Keratinocyte (primary cell): ENCODE measurements at places on chromosomes 2 and 18.

DNA sequence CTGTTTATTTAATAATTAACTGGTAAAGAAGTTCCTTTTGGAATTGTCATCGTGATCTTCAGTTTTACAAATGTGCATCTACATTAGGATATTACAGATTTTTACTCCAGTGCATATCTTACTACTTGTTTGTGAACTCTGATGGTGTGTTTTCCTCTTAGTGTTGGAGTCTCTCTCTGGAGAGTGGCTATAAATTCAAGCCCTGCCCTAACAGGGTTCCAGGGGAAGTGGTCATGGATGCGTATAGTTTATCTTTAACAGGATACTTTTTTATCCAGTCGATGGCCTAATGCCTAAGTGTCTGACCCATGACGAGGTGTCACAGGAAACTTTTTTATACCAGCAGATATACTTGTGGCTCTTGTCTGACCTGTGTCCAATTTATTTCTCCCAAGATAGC, 75.4 kb downstream of the CHN1 start:
- no peak for DNase-seq

GRCh38 chr2:213022987-213023386, 128.4 kb downstream of the IKZF2 start:
- DNase-seq: no peak

- no peak for DNase-seq
Observed at GRCh38 chr2:183868153-183868552, 730.2 kb upstream of the ZNF804A start.

- no peak for DNase-seq
Observed at GRCh38 chr2:38092196-38092902, 16.4 kb upstream of the CYP1B1 start.

DNA sequence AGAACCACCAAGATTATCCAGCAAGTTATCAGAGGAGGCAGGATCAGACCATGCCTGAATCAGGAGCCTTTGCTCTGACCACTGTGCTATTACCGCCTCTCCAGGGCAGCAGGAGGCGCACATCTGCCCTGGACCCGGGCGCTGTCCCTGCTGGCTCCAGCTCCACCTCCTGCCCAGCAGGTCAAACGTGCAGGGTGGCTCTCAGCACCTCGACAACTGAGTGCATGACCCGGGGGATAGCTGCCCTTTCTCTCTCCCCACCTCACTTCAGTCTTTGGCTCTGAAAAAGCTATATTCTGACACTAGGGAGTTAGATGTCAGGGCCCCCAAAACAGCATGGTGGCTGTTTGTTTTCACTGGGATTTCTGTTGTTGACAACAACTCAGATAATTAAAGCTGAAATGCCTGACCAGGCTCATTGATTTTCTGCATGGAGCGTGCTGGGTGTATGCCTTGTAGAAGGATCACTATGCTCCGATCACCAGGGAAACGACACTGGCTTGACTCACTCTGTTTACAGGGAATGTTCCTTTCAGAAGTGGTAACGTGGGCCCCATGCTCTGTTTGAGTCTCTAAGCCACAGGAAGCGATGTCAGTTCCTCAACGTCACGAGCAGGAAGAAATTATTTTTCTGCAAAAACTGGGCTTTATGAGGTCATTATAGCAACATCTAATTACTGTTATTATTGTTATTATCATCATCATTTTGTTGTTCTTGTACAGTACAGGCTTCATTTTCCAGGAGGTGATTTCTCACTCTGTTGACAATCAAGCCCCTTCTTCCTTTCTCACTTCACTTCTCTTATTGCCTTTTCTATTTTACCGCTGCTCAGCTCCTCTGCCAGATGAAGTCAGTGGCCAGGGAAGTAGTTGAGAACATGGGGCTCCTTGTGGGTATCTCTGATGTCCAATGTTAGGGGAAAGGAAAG, 125.6 kb downstream of the PLB1 start:
- no peak for DNase-seq

DNA sequence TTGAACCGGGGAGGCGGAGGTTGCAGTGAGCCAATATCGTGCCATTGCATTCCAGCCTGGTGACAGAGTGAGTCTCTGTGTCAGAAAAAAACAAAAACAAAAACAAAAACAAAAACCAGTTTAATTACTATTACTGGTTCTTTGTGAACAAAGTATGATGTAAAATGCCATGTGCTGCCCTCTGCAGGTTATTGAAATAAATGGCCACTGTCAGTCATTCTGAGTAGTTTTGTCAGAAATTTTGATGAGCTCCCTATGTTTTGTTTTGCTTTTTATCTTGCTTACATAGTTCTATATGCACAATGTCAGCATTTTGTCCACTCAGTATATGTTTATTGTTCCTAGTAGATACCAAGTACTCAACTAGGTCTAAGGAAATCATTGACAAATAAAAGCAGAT, 423.6 kb upstream of the CHST9 start:
- DNase-seq: no peak

DNA sequence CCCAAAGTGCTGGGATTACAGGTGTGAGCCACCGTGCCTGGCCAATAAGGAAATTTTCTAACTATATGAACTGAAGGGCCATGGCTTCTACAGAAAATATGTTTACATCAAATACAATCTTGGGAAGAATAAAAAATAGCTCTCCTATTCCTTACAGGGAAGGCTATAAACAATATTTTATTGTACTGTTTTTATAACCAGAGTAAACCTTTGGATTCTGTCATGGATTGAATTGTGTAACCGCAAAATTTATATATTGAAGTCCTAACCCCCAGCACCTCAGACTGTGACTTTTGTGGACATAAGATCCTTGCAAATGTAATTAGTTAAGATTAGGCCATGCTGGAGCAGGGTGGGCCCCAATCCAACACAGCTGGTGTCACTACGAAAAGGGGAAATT, 8.3 kb downstream of the HSBP1L1 start:
- DNase-seq: no peak

- no peak for DNase-seq
Observed at GRCh38 chr2:85445316-85446295, 27.1 kb downstream of the SH2D6 start.

- no peak for DNase-seq
Observed at GRCh38 chr2:88933091-88933490, 241.6 kb downstream of the RPIA start.

- DNase-seq: no peak
Observed at GRCh38 chr2:101864426-101864825, 127.3 kb upstream of the IL1R2 start.

DNA sequence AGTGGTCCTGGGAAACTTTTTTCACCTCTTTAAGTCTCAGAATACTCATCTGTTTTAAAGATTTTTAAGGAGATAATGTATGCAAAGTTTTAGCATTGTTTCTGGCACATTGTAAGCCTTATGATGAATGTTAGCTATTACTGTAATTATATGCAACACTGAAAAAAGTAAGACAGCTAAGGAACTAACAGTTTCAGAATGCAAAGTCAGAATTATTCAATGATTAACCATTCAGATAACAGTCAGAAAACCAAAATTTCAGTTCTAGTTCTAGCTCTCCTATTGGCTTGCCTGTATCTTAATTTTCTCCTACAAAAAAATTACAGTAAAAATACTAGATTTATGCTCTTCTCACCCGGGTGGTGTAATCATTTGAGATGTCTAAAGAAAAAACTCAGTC, 101.1 kb downstream of the SLC4A10 start:
- DNase-seq: no peak

DNA sequence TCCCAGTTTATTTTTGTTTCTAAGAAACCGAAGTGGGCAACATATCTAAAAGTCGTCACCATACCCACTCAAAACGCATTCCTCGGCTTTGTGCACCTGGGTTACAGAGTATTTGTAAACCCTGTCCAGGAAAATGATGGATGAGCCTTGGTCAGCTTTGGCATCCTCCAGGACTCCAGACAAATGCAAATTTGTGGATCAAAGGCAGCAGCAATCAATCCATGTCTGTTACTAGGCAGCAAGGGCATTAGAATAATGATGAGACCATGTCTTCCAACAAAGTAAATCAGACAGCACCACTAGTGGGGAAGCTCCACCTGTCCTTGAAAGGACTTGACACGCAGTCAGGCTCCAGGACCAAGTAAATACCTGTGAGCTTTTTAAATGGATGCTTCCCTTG, 672.6 kb upstream of the GYPC start:
- DNase-seq: no peak

GRCh38 chr2:12819721-12820120, 103.0 kb downstream of the TRIB2 start:
- no peak for DNase-seq

DNA sequence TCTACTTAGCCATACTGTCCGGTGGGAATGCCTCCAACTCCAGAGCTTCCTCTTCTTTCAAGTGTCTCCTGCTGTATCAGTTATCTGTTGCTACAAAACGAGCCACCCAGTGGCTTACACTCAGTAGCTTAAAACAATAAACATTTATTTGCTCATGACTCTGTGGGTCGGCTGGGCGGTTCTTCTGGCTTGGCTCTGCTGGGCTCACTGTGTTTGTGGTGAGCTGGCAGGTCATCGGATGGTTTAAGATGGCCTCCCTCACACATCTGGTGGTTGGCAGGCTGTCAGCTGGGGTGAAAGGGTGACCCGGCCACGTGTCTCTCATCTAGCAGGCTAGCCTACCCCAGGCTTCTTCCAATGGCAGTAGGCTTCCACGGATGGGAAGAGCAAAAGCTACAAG, 122.4 kb upstream of the SLC1A4 start:
- DNase-seq: no peak

GRCh38 chr2:216389570-216389969, 17.3 kb upstream of the MARCHF4 start:
- no peak for DNase-seq

DNA sequence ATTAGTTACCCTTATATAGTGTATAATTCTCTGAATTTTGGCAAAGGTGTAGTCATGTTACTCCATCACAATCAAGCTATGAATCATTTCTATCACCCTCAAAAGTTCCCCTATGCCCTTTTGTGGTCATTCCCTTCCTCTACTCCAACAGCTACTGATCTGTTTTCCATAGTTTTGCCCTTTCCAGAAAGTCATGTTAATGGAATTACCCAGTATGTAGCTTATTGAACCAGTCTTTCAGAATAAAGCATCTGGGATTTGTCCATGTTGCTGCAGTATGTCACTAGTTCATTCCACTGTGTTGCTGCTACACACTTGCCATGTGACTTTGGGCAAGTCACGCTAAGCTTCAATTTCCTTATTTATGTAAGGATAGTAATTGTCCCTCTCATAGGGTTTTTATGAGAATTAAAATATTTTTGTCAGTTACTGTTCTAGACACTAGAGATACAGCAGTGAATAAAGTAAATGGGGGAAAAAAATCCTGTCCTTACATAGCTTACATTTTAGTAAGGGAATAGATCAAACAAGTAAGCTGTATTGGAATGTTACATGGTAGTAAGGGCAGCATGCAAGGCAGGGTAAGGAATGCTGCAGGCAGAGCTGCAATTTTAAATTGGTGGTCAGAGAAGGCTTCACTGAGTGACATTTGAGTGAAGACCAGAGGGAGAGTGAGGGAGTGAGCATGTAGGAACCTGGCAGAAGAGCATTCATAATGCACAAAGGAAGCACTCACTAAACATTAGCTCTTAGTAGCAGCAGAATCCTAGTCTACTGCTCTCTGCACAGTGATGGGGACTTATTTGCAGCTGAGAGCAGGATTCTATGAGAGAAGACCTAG, 80.3 kb upstream of the TSPYL6 start:
- DNase-seq: no peak

DNA sequence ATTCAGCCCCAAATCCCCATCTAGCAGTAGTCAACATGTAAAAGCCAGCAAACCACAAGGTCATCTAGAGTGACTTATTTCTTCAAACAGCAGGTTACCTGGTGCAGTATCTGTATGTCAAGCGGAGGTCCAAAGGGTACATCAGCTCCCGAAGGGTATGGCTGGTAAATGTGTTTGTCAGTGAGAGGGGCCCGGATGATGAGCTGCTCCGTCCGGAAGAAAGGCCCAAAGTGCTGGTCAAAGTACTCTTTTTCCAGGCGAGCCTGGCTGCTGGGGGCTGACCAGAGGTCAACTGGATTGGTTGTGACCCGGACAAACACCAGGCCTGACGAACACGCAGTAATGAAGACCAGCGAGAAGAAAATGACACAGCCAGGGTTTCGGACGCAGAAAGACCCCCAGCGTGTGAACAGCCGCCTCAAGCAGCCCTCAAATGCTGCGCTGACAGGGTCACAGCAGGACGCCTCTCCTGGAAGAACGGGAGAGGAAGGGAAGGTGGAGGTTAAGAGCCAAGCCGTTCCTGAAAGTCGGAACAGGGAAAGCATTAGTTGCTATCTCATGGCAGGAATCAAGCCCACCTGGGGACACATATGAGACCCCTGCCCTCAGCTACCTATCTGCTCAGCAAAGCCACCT, 30.0 kb downstream of the NPC1 start:
- DNase-seq: no peak

DNA sequence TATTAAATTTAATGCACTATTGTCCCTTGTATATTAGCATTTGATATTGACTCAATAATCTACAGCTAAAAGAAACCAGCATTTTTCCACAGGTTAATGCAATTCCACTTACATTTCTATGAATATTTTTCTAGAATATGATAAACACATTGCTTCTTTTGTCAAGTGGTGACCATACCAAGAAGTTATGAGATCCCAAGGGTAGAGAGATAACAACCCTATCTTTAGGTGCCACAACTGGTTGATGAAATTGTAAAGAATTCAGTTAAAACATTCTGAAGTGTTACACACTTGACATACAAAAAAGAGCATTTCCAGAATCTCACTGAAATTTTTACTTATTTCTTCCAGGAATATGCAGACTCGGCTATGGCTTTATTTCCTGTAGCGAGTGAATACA, 56.0 kb downstream of the ABCG8 start:
- DNase-seq: no peak

- DNase-seq: no peak
Observed at GRCh38 chr2:152792974-152793373, 74.6 kb downstream of the ARL6IP6 start.

GRCh38 chr2:26504002-26504401, 26.1 kb upstream of the OTOF start:
- no peak for DNase-seq

DNA sequence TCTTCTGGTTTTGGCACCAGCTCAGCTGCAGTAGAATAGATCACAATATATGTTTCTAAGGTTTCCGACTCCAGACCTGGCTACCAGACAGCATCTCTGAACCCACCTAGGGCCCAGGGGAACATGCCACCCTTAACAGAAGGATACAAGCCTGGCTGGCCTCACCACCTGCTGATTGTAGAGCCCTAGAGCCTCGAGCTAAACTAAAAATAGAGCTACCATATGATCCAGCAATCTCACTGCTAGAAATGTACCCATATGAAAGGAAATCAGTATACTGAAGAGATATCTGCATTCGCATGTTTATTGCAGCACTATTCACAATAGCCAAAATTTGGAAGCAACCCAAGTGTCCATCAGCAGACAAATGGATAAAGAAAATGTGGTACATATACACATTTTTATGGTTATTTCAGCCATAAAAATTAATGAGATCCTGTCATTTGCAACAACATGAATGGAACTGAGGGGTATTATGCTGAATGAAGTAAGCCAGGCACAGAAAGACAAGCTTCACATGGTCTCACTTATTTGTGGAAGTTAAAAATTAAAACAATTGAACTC, 242.4 kb upstream of the SLC39A10 start:
- no peak for DNase-seq

- no peak for DNase-seq
Observed at GRCh38 chr18:57446322-57446721, 11.1 kb downstream of the ONECUT2 start.
